Thyroid gland (tissue), 4 donors: ENCODE measurements at places on chromosomes 13 and 19. TPM values are rescaled to one million over a fixed set of nuclear protein-coding genes. Genes with fewer than 3 reads are reported as not detected.

GRCh38 chr19:14004619-14005348 is 1.3 kb downstream of the RFX1 start:
- peak overlapping the region; percentile 98 for H3K27ac ChIP-seq
- peaks cover 48% of the 10 kb centered on the region for H3K4me1 ChIP-seq
- no peak overlapping the region for H3K4me3 ChIP-seq

DNA sequence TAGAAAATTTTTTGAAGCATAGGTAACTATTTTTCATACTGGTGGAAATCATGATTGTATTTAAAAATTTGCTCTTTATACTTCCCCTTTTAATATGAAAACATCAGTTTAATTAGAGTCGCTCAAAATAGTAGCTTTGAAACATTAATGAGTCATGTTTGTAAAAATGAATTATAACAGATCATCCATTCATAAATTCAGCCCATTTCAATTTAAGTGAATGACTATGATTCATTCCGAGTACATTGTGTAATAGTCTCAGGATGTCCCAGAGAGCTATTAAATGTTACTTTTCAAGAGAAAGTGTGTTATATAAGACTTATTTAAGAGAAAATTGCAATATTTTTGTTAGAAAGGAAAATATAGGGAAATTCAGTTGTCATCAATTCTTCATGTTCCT is 111.0 kb downstream of the FNDC3A start:
- H3K36me3 ChIP-seq: no peaks in the 10 kb centered on the region
- H3K27me3 ChIP-seq: no peaks in the 10 kb centered on the region
- H3K27ac ChIP-seq: no peak overlapping the region
- no peaks in the 10 kb centered on the region for H3K4me1 ChIP-seq

Gene KANK3
- 49.7 TPM for total RNA-seq

DNA sequence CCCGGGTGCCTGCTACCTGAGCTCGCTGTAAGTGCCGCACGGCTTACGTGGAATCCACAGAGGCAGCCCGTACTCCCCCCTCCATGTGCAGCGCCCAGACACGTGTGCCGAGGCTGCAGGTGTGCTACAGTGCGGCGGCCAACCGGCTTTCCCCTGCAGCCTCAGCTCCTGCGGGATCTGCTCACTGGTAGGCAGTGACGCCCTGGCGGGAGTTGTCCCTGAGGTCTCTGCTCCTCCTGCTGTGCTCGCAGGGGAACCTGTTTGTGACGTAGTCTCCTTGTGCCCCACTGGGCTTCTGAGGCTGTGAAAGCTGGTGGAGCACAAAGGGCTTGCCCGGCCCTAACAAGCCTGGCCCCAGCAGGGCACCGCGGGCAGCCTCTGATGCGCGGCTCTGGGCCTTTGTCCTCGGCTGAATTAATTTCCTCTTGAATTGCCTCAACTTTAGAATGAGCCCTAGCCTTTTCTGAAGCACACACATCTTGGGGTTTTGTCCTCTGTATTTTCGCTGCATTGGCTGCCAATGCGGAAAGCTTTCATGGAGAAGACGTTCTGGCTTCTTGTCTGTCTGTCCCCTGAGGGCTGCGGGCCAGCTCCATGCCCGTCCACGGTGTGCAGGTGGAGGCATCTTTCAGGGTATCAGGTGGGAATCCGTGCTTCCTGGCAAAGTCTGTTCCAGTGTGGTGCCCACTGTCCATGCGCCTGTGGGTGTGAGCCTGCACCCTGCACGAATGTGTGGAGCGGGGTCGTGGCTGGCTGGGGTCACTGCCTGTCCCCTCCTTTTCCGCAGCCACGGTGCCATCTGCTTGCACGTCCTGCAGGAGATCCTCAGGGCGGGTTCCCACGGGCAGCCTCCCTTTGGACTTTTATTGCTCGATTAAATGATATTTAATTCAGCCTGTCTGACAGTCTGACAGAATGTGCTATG is 77.3 kb upstream of the MCF2L start:
- no peak overlapping the region for H3K4me3 ChIP-seq
- H3K36me3 ChIP-seq: no peaks in the 10 kb centered on the region
- peaks cover 20% of the 10 kb centered on the region for H3K4me1 ChIP-seq
- H3K27me3 ChIP-seq: no peaks in the 10 kb centered on the region
- no peak for DNase-seq

Gene ZNF611
- total RNA-seq: 20.2 TPM

- H3K27ac ChIP-seq: no peak overlapping the region
- DNase-seq: no peak
- no peaks in the 10 kb centered on the region for H3K27me3 ChIP-seq
- no peaks in the 10 kb centered on the region for H3K4me1 ChIP-seq
These were observed 227.4 kb downstream of the LHFPL6 start for GRCh38 chr13:39375601-39376000.

Gene ZNF415
- total RNA-seq: 37.6 TPM

GRCh38 chr13:78024996-78025395 is 106.4 kb upstream of the EDNRB start:
- H3K27me3 ChIP-seq: no peaks in the 10 kb centered on the region
- H3K4me3 ChIP-seq: no peak overlapping the region
- H3K36me3 ChIP-seq: no peaks in the 10 kb centered on the region
- H3K4me1 ChIP-seq: no peaks in the 10 kb centered on the region
- no peak overlapping the region for H3K27ac ChIP-seq

DNA sequence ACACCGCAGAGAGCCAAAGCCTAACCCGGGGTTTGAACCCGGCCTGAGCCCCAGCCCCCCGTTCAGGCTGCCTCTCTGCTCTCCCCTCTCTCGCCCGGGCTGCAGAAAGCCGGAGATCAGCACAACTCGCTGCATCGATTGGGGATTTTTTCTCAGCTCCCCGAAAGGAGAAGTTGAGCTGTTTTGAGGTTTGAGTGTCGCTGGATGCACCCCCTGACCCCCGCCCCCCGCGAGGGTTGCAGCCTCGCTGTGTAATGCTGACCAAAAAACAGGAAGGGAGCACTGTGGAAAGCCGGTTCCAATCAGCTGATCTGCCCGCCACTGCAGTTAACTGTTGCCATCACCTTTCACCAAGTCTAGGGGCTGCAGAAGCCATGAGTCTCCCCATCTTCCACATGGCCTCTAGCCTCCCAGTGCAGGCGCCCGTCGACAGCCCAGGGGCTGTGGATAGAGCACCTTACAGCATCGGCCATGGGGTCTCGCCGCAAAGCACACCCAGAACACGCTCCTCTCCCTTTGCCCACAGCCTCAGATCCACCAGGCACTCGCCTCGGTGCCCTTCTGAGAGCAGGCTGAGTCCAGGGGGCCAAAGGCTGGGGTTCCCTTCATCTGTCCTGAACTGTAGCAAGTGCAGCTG is 34.5 kb downstream of the MYO9B start:
- no peak overlapping the region for H3K27ac ChIP-seq
- peak; percentile 10 for DNase-seq
- no peaks in the 10 kb centered on the region for H3K27me3 ChIP-seq
- no peaks in the 10 kb centered on the region for H3K36me3 ChIP-seq
